ENCODE measurements at places on chromosomes 11 and 22.

- DNase-seq = no peak
These were observed 10.4 kb downstream of the TMPRSS6 start for GRCh38 chr22:37098976-37099591.

- DNase-seq = peak; percentile 90
These were observed 263.6 kb downstream of the CTTN start for GRCh38 chr11:70661761-70662501.

GRCh38 chr22:31947296-31947695 lies 3.0 kb downstream of the YWHAH start:
- no peak for DNase-seq

GRCh38 chr11:1121813-1122663 lies 35.7 kb upstream of the MUC5AC start:
- no peak for DNase-seq

- DNase-seq = no peak
These were observed 45.5 kb downstream of the PKNOX2 start for GRCh38 chr11:125210066-125210465.

DNA sequence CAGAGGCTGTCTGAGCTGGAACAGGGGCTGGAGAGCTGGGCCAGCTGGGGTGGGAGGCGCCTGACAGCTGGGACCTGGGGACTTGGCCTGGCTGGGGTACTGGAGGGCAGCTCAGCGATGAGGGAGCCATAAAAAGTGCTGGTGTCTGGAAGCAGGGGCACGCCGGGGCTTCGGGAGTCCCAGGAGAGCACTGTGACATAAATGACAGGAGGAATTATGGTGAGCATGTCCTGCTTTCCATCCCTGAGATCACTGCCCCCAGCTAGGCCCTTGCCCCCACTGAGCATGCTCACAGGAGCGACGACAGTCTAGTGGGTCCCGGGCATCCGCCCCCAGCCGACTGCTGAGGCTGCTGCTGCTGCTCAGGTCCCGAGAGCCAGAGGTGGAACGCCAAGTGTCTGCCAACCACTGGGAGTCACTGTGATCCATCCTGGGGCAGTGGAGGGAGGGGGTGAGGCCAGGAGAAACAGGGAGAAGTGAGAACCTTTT lies 6.2 kb downstream of the ROBO4 start:
- DNase-seq = no peak

DNA sequence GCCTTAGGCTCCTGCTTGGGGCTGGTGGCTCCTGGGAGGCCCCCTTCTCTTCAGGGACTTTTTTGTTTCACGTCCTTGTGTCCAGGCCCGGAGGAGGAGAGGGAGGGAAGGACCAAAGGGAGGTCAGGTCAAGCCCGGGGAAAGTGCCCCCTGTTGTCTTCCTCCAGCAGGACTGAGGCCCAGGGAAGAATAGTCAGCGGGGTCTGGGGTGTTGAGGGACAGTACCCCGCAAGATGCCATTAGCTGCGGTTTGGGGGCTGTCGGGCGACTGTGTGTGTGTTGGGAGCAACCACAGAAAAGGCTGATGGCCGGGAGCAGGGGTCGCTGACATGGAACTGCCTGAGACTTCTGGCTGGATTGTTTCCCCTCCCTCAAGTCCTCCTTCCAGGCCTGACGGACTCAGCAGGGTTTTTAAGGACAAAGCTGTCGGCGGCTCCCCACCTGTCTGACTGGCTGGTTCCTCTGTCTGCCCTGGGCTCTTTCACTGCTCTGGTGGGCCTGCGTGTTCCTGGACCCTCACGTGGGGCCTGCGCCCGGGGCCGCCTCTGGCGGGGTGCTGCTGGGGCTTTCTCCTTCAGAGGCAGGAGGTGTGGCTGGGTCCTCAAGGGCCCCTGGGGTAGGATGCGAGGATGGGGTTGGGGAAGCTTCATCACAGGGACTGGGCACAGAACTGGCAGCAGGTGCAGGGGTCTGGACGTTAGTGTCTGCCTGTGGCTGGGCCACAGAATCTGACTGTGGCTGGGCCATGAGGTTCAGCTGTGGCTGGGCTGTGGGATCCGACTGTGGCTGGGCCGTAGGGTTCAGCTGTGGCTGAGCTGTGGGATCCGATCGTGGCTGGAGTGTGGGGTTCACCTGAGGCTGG lies 1.5 kb downstream of the GPR152 start:
- DNase-seq = no peak

- no peak for DNase-seq
These were observed 3.3 kb upstream of the LIN7C start for GRCh38 chr11:27509908-27510307.

GRCh38 chr11:78876676-78877075 lies 302.0 kb upstream of the NARS2 start:
- no peak for DNase-seq

DNA sequence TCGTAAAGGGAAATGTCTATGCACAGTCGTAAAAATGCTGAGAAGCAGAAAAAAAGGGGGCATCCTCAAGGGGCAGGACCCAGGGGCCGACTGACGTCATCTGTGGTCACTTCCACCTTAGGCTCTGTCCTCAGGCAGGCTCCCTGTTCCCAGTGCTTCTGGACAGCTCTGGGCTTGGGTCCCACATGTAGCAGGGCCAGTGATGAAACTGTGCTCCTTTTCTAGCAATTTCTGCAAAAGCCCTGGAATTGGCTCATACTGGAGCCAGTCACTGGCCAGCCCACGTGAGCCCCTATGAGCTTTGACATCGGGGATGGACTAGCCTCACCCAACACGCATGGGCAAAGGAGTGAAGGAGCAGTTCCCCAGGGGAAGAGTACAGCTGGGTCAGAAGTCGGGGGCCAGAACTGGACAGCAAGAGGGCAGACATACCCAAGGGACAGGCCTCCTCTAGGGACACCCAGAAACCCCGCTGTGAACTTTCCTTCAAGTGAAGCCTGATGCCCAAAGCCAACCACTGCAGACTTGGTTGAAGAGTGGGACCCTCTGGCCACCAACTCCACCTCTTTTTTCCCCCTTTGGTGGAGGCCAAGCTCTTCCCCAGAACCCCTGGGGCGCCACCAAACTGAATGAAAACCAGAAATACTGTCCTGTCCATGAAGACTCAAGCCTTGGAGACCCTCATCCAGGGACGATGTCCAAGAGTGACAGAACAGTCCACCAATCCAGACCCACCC lies 1349.0 kb downstream of the BRD1 start:
- no peak for DNase-seq

DNA sequence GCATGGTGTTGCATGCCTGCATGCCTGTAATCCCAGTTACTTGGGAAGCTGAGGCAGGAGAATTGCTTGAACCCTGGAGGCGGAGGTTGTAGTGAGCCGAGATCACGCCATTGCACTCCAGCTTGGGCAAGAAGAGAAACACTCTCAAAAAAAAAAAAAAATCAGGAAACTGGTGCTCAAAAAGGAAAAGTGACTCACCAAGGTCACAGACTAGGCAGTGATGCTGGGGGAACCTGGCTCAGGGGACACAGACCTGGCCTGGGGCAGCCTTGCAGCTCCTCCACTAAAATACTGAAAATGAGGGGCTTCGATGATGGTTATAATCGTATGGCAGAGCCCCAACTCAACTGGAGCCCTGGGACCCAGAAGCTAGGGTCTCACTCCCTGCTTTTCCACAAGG lies 8.1 kb upstream of the SLC35E4 start:
- no peak for DNase-seq

DNA sequence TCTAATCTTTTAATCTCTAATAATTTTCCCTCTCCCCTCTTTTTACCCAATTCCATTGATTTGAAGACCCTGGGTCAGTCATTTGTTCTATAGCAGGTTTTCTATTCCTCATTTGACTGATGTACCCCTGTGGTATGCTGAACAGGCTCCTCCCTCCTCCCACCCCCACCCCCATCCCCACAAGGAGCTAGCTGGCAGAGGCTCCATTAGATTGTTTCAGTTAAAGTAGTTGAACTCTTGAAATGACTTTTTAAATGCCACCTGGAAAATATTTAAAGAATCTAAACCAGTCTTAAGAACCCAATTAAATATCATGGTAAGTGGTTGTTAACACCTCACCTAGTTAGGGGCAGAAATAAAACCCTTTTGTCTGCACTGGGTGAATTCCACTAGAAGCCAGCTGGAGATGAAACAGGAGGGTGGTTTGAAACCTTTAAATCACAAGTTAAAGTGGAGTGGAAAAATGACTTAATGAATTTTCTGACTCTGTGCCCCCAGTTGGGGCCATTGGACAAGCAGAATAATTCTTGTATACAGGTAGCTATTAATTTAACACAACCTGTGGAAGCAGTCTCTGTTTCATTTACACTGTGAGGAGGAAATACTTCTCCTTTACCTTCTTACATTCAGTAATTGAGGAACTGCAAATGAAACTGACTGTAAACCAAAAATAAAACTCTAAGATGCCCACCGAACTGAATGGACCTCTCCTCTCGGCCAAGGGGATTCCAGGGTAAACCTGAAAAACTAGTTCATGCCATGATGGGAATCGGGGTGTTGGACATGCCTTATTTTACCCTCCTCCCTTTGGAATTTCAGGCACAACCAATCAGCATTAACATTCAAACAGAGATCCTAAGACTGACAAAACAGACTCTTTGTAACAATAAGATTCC lies 30.7 kb downstream of the PRR5L start:
- no peak for DNase-seq

- no peak for DNase-seq
These were observed 16.1 kb downstream of the TRIM22 start for GRCh38 chr11:5705688-5706087.

DNA sequence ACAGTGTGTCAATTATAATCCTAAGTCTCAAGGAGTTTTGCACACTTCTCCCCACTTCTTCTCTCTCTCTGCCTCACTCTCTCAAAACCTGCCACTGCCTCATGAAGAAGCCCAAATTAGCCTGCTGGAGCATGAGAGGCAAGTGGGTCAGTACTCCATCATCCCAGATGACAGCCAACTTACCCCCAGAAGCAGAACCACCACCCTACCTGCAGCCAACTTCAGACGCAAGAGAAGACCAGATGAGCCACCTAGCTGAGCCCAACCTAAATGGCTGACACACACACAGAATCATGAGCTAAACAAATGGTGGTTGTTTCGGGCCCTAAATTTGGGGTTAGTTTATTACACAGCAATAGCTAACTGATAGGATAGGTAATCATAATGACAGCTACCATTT lies 61.2 kb downstream of the CD82 start:
- DNase-seq = no peak

DNA sequence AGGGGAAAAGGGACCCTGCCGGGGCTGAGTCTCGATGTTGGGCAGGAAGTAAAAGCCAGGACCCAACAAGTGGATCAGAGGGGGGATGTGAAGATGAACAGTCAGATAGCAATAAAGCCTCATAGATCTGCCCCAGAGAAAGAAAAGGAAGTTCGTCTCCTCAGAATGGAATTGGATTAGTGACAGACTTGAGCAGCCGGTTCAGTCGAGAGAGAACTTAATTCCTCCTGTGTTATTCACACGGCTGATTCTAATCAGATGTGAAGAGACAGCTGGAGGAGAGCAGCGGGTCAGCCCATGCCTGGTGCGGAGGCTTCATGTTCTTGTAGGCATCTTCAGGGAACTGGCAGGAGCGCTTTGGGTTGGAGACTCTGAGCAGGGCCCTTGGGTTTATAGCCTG lies 29.3 kb upstream of the CABP7 start:
- DNase-seq = no peak

- no peak for DNase-seq
These were observed 323.3 kb downstream of the TENM4 start for GRCh38 chr11:79117488-79117887.

- no peak for DNase-seq
These were observed 59.7 kb upstream of the BARX2 start for GRCh38 chr11:129315781-129316579.

DNA sequence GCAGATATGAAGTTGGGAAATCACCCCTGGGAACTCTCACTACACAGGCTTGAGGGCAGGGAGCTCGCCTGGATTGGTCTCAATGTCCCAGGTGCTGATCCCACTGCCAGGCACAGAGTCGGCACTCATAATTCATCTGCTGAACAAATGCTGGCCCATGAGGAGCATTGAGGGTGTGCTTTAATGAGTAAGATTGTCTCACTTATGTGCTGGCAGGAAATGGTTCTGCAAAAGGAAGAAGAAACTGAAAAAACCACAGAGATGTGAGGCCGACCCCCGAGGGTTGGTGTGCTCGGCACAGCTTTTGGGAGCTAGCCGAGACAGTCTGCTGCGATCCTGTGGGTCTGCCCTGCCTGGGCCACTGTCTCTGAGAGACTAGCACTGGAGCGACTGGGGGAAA lies 9.4 kb downstream of the PLAAT2 start:
- DNase-seq = no peak

GRCh38 chr11:492427-493226 lies 14.4 kb downstream of the RNH1 start:
- no peak for DNase-seq

- DNase-seq = no peak
These were observed 12.0 kb downstream of the STIM1 start for GRCh38 chr11:3867209-3868091.

DNA sequence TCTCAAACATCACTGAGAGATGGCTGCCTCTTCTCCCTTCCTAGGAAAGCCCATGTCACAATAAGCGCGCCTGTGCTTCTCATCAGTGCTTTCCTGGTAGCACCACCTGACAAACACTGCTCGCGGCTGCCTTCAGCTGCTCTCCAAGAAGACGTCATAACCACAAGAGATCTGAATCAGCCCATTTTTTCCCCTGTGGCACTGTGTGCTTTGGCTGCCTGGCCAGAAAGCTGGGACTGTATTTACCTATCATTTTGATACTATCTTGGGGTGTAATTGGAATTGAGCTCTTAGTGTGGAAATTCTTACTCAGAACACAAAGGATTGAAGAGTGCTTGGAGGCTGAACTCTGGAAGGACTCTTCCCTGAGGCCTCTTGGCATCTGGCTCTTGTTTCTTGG lies 50.3 kb upstream of the EHF start:
- no peak for DNase-seq

GRCh38 chr11:20617346-20618005 lies 18.1 kb downstream of the SLC6A5 start:
- no peak for DNase-seq

DNA sequence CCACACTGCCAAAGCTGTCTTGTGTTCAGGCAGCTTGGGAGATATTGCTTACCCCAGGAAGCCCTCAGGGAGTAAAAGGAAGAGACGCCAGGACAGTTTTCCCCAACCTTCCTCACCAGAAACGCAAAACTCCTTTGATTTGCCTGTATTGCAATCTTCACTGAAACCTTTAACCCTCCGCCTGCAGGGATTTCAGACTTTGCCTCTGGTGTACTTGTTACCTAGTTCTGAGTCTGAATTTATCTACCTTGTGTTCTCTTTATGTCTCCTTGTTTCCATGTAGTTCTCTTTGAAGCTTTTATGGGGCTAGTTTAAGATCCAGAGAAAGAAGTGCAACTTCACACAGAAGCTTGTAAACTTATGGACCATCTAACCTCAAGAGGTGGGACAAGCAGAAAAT lies 154.2 kb downstream of the DSCAML1 start:
- no peak for DNase-seq

- DNase-seq = no peak
These were observed 861.4 kb downstream of the NTM start for GRCh38 chr11:132231656-132232347.
